Aorta (tissue), 5 donors: ENCODE measurements at places on chromosomes 12 and 14. TPM values are rescaled to one million over a fixed set of nuclear protein-coding genes. Genes with fewer than 3 reads are reported as not detected.

Gene YARS2
- total RNA-seq, result 11.5 TPM

Gene DUSP6
- total RNA-seq, result 94.6 TPM

DNA sequence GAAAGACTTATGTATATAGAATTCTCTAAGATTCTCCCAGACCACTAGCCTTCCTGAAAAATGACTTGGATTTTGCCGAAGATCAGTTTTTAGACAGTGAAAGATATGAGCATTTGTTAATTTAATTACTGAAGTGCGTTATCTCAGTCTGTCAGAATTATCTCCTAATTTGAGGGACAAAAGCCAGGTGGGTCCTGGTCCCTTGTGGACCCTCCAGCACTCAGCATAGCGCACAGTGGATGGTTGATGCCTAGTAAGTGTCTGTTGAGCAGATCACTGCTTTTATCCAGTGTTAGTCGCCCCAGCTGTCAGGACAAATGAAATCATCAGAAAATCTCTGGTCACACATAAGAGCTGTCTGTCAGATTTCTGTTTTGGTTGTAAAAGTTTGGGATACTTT lies 80.4 kb downstream of the EML1 start:
- H3K27me3 ChIP-seq, result no peaks in the 10 kb centered on the region
- no peaks in the 10 kb centered on the region for H3K36me3 ChIP-seq
- H3K27ac ChIP-seq, result no peak overlapping the region
- no peaks in the 10 kb centered on the region for H3K4me1 ChIP-seq
- DNase-seq, result no peak
- H3K4me3 ChIP-seq, result no peak overlapping the region

DNA sequence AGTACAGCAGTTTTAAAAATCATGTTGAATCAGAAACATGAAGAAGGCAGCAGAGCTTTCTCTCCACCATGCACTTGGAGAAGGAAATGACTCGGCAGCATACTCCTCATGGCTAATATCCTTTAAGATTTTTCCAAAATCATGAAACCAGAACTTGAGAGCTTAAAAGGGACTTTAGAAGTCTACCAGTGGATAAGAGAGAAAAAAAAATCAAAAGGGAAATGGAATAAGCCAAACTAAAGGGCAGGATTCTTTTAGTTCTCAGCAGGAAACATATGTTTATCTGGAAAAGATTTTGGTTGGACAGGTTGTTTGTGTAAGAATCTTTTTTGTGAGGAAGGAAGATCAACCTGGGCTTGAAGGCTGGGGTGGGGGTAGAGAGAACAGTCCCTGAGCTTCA lies 111.8 kb downstream of the PRKCH start:
- no peak overlapping the region for H3K27ac ChIP-seq
- H3K4me1 ChIP-seq, result no peaks in the 10 kb centered on the region
- DNase-seq, result no peak
- no peaks in the 10 kb centered on the region for H3K27me3 ChIP-seq

GRCh38 chr12:62908674-62909073 lies 26.3 kb downstream of the PPM1H start:
- no peaks in the 10 kb centered on the region for H3K27me3 ChIP-seq
- no peak overlapping the region for H3K27ac ChIP-seq
- no peak overlapping the region for H3K4me3 ChIP-seq

Gene RNASE13
- total RNA-seq, result not detected

Gene KRT71
- total RNA-seq, result not detected

- H3K27me3 ChIP-seq, result no peaks in the 10 kb centered on the region
- H3K4me1 ChIP-seq, result no peaks in the 10 kb centered on the region
- no peaks in the 10 kb centered on the region for H3K36me3 ChIP-seq
- H3K27ac ChIP-seq, result no peak overlapping the region
Observed at GRCh38 chr12:49944046-49944445, 6.5 kb upstream of the AQP2 start.

Gene TMEM120B
- total RNA-seq, result 12.0 TPM

GRCh38 chr14:48974994-48975393 lies 611.2 kb downstream of the RPS29 start:
- H3K27me3 ChIP-seq, result no peaks in the 10 kb centered on the region
- no peak overlapping the region for H3K4me3 ChIP-seq
- no peaks in the 10 kb centered on the region for H3K4me1 ChIP-seq
- DNase-seq, result no peak
- H3K27ac ChIP-seq, result no peak overlapping the region

DNA sequence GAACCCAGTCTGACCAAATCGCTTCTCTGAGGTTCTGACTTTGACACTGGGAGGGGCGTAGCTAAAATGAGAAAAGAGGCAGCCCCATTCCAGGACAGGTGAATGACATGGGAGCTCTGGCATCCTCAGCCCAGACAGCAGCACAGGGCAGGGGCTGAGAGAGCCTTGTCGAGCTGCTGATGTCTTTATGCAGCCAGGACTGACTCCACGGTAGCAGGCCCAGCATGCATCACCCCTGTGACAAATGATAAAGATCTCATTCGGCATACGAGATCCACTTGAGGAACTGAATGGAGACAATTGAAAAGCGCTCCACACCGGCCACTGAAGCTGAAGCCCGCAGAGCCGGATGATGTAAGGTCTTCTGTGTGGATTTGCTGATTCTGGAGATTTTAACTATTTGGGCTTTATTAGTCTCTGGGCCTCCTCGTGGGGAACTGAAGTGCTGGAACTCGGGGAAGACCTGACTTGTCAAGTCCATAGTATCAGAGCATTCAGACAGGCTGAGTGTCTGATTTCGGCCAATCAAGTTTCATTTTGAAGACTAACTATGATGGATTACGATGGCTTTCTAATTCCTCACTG lies 56.9 kb upstream of the MAP1LC3B2 start:
- H3K27ac ChIP-seq, result no peak overlapping the region
- no peaks in the 10 kb centered on the region for H3K4me1 ChIP-seq
- H3K36me3 ChIP-seq, result no peaks in the 10 kb centered on the region

- H3K4me3 ChIP-seq, result no peak overlapping the region
- no peaks in the 10 kb centered on the region for H3K27me3 ChIP-seq
- H3K4me1 ChIP-seq, result no peaks in the 10 kb centered on the region
- H3K27ac ChIP-seq, result no peak overlapping the region
- no peaks in the 10 kb centered on the region for H3K36me3 ChIP-seq
Observed at GRCh38 chr14:36204461-36205073, 28.0 kb upstream of the PTCSC3 start.

GRCh38 chr14:61887628-61888027 lies 125.4 kb downstream of the SNAPC1 start:
- no peaks in the 10 kb centered on the region for H3K4me1 ChIP-seq
- no peaks in the 10 kb centered on the region for H3K36me3 ChIP-seq
- no peaks in the 10 kb centered on the region for H3K27me3 ChIP-seq
- DNase-seq, result no peak
- no peak overlapping the region for H3K4me3 ChIP-seq

Gene ASPG
- 2.2 TPM for total RNA-seq

- no peak for DNase-seq
- H3K4me1 ChIP-seq, result no peaks in the 10 kb centered on the region
- no peaks in the 10 kb centered on the region for H3K36me3 ChIP-seq
- H3K27me3 ChIP-seq, result no peaks in the 10 kb centered on the region
Observed at GRCh38 chr14:71203306-71203705, 296.0 kb downstream of the PCNX1 start.

Gene CD163
- 308 TPM for total RNA-seq

- H3K36me3 ChIP-seq, result no peaks in the 10 kb centered on the region
- no peak for DNase-seq
- H3K27ac ChIP-seq, result no peak overlapping the region
- no peak overlapping the region for H3K4me3 ChIP-seq
- H3K4me1 ChIP-seq, result no peaks in the 10 kb centered on the region
- H3K27me3 ChIP-seq, result peaks cover 1% of the 10 kb centered on the region
Observed at GRCh38 chr12:71312768-71313403, 126.7 kb upstream of the LGR5 start.

Gene GALNT16
- total RNA-seq, result 16.1 TPM

DNA sequence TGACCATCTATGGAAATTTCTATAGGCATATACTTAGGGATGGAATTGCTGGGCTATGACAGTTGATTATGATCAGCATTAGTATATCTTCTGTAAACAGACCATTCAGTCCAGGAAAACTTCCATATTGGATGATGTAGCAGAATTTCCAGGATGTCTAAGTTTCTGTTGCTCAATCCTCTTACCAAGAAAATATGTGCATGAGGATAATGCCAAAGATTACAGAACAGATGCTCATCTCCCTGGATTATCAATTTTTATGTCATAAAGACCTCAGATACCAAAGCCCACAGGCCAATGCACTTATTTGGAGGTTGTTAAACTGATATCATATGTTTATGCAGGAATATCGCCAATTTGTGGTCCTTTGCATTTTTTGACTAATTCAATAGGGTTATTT lies 354.4 kb upstream of the FLRT2 start:
- H3K4me3 ChIP-seq, result no peak overlapping the region
- H3K27me3 ChIP-seq, result no peaks in the 10 kb centered on the region
- no peak overlapping the region for H3K27ac ChIP-seq
- no peak for DNase-seq
- H3K4me1 ChIP-seq, result no peaks in the 10 kb centered on the region

GRCh38 chr14:75542588-75543091 lies 20.4 kb downstream of the BATF start:
- H3K36me3 ChIP-seq, result no peaks in the 10 kb centered on the region
- no peak overlapping the region for H3K4me3 ChIP-seq
- H3K27ac ChIP-seq, result no peak overlapping the region
- H3K27me3 ChIP-seq, result no peaks in the 10 kb centered on the region
- DNase-seq, result peak; percentile 79
- H3K4me1 ChIP-seq, result no peaks in the 10 kb centered on the region

- no peaks in the 10 kb centered on the region for H3K4me1 ChIP-seq
- no peaks in the 10 kb centered on the region for H3K27me3 ChIP-seq
- H3K27ac ChIP-seq, result no peak overlapping the region
- no peaks in the 10 kb centered on the region for H3K36me3 ChIP-seq
- no peak for DNase-seq
- no peak overlapping the region for H3K4me3 ChIP-seq
Observed at GRCh38 chr12:49666176-49666575, 41.0 kb downstream of the FMNL3 start.

Gene LRFN5
- total RNA-seq, result 0.94 TPM

GRCh38 chr12:1806301-1807086 lies 13.9 kb upstream of the LRTM2 start:
- H3K36me3 ChIP-seq, result no peaks in the 10 kb centered on the region
- H3K4me1 ChIP-seq, result no peaks in the 10 kb centered on the region
- no peak overlapping the region for H3K4me3 ChIP-seq
- DNase-seq, result peak; percentile 59

- H3K4me1 ChIP-seq, result peaks cover under 1% of the 10 kb centered on the region
- no peaks in the 10 kb centered on the region for H3K27me3 ChIP-seq
- H3K27ac ChIP-seq, result no peak overlapping the region
- DNase-seq, result peak; percentile 94
- H3K36me3 ChIP-seq, result no peaks in the 10 kb centered on the region
Observed at GRCh38 chr12:12786706-12787601, 1.5 kb downstream of the APOLD1 start.

GRCh38 chr14:102953100-102953499 lies 30.6 kb downstream of the AMN start:
- H3K27ac ChIP-seq, result no peak overlapping the region
- DNase-seq, result peak; percentile 25
- H3K4me1 ChIP-seq, result no peaks in the 10 kb centered on the region

- no peaks in the 10 kb centered on the region for H3K27me3 ChIP-seq
- no peak overlapping the region for H3K4me3 ChIP-seq
- DNase-seq, result no peak
- H3K4me1 ChIP-seq, result no peaks in the 10 kb centered on the region
- H3K27ac ChIP-seq, result no peak overlapping the region
Observed at GRCh38 chr14:101072070-101072469, 168.5 kb upstream of the RTL1 start.

GRCh38 chr14:30214461-30215090 lies 286.9 kb upstream of the PRKD1 start:
- DNase-seq, result no peak
- no peaks in the 10 kb centered on the region for H3K4me1 ChIP-seq
- no peaks in the 10 kb centered on the region for H3K27me3 ChIP-seq
